Foreskin melanocyte (primary cell): ENCODE measurements at places on chromosomes 5 and 9.

GRCh38 chr5:143662020-143662419, 149.9 kb upstream of the HMHB1 start:
- DNase-seq: no peak

GRCh38 chr5:187042-187431, 4.3 kb upstream of the LRRC14B start:
- DNase-seq: no peak

DNA sequence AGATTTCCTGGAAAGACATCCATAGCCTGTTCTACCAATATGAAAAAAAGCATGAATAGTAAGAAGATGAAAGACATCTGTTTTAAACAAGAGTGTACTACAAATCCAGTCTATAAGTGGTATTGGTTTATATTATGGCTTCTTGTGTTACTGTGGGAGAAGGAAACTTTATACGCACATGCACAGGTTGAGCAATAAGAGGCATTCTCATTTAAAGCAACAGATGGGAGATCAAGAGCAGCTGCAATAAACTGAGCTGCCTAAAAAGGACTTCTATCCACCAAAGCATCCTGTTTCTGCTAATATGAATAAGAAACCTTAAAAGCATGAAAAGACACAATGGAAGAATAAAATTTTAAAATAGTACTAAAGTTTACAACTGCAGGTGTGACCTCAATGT, 8.6 kb upstream of the PCDHB1 start:
- DNase-seq: no peak

DNA sequence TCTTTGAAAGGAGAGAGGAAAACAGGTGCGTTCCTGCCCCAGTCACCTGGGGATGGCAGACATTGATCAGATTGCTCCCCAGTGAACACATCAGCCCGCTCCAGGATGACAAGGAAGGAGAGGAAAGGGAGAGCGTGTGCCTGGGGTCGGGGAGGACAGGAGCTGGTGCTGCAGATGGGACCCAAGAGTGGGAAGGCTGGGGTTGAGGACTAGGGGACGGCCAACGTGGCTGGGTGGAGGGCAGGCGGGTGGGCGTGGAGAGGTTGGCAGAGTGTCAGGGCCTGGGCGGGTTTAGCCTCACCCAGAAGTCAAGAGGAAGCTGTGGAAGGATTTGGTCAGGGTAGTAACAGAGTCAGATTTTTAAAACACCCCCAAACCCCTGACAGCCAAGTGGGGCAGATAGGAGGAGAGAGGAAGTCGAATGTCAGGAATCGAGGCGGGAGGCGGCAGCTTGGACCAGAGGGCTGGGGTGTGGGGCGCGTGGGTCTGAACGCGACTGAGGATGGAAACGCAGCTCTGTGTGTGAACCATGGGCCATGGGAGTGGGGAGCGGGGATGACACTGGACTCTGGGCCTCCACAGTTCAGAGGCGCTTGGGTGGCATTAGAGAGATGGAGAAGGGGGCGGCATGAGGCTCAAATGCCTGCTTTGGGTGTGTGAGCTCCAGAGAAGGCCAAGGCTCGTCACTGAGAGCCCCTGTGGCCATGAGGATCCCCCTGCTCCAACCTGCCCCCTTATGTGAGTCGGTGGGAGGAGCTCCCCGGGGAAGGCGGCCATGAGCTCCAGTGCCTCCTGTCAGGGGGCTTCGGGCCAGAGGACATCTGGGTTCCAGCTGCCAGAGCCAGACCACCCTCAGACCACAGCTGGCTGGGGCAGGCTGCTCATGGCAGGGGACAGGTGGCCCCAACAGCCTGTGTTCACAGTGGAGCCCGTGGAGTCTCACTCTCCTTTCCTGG, 24.6 kb downstream of the LAMC3 start:
- DNase-seq: no peak

GRCh38 chr5:13648822-13649221, 295.7 kb downstream of the DNAH5 start:
- DNase-seq: no peak

- DNase-seq: no peak
Measured at GRCh38 chr5:92637960-92638359, 943.1 kb downstream of the NR2F1-AS1 start.

DNA sequence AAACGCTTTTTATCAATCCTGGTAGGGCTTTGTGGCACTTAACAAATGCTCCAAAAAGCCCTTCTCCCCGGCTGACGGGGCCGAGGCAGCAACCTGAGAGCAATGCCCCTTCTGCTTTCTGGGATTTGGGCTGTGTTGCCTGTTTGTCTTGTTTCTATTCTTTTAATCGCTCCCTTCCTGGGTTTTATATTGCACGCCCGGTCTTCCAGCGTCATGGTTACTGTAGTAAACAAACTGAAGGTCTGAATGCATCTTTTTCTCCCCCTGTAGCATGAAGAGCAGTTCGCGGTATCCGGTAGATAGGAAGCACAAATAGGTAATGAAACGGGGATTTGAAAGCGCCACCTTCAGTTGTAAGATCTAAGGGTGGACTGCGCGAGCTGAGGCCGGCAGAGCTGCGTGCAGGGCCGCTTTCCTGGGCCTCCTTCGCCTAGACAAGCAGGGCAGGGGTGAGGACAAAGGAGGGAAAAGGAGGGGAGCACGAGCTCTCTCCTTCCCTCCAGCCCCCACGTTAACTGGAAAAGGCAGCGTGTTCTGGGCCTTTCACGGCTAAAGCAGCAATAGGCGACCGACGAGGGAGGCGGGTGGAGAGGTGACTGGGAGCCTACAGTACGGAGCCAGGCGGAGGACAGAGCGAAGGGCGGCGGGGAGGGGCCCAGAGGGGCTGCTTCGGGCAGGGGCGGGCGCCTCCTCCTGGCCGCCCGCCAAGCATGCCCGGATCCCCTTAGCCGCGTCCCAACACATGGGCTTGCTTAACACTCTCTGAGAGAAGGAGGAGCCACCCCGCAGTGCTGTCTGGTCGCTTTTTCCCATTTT, 49.3 kb upstream of the ZNF366 start:
- peak; percentile 52 for DNase-seq

- no peak for DNase-seq
Measured at GRCh38 chr5:1925111-1926070, 42.7 kb upstream of the IRX4 start.

GRCh38 chr5:40381676-40382363, 297.9 kb upstream of the PTGER4 start:
- no peak for DNase-seq

- no peak for DNase-seq
Measured at GRCh38 chr5:73447530-73448462, 781 bp downstream of the FOXD1 start.

- DNase-seq: no peak
Measured at GRCh38 chr5:32726086-32726557, 15.0 kb downstream of the NPR3 start.

- peak; percentile 97 for DNase-seq
Measured at GRCh38 chr5:61631438-61631941, 299.4 kb downstream of the ZSWIM6 start.

GRCh38 chr5:168156170-168156569, 135.3 kb upstream of the WWC1 start:
- DNase-seq: no peak

GRCh38 chr5:154406826-154407225, 39.0 kb upstream of the SAP30L start:
- DNase-seq: no peak

GRCh38 chr5:133354323-133355185, 257.8 kb downstream of the FSTL4 start:
- DNase-seq: no peak

GRCh38 chr9:83538890-83539238, 663 bp upstream of the FRMD3 start:
- DNase-seq: no peak

- no peak for DNase-seq
Measured at GRCh38 chr9:91114450-91114849, 247.3 kb downstream of the AUH start.

- no peak for DNase-seq
Measured at GRCh38 chr5:67765697-67766096, 449.9 kb upstream of the PIK3R1 start.

- DNase-seq: no peak
Measured at GRCh38 chr5:74482523-74482922, 158.0 kb downstream of the ENC1 start.

GRCh38 chr5:176144508-176144907, 93.7 kb upstream of the SIMC1 start:
- no peak for DNase-seq

DNA sequence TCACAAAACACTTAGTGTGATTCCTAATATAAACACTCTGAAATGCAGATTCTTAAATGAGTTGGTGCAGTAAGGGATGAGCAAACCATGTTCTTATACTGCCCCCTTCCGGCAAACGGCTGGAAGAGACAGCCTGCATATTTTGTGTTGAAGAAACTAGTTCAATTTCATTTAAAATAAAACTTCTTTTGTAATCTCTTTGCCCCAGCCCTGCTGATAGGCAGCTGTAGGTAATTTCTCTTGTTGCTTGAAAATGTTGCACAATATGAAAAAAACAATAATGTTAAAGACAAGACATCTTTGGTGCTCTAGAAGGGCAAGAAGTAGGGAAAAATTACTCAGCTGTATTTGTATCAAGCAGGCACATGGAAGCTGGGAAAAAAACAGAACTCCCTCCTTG, 89.7 kb upstream of the CCNG1 start:
- DNase-seq: peak; percentile 38

DNA sequence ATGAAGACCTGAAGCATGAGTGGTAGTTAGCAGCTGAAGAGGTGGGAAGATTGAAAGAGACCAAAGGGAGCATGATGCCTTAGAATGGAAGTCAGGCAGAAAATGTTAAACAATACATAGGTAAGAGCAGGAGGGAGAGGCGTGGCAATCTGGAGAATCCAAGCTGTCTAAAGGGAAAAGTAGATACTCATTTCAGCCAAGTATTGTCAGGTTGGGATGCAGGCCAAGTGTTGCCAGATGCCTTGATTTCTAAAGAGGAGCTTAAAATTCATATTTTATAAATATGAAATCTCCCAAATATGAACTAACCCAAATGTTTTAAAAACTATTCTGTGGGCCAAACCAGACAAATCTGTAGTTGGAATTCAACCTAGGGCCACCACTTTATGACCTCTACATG, 4.2 kb downstream of the PAM start:
- DNase-seq: no peak

GRCh38 chr5:79074641-79075040, 5.1 kb downstream of the BHMT2 start:
- no peak for DNase-seq

DNA sequence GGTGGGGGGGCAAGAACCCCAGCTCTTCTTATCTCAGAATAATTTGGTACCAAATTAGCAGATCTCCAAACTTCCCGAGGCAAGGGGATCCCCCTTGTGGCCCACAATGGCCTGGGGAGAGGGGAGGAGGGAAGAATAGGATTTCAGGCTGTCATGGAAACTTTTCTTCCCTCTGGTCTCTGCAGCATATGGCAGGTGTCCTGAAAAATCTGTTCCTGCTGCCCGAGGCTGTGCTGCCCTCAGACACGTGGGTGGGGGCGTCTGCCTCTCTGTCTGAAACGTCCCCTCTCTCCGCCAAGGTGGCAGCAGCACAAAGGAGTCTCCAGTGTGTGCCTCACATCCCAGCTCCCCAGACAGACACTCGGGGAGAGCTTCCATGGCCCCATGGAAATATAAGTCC, 34.0 kb downstream of the CCNJL start:
- DNase-seq: no peak

DNA sequence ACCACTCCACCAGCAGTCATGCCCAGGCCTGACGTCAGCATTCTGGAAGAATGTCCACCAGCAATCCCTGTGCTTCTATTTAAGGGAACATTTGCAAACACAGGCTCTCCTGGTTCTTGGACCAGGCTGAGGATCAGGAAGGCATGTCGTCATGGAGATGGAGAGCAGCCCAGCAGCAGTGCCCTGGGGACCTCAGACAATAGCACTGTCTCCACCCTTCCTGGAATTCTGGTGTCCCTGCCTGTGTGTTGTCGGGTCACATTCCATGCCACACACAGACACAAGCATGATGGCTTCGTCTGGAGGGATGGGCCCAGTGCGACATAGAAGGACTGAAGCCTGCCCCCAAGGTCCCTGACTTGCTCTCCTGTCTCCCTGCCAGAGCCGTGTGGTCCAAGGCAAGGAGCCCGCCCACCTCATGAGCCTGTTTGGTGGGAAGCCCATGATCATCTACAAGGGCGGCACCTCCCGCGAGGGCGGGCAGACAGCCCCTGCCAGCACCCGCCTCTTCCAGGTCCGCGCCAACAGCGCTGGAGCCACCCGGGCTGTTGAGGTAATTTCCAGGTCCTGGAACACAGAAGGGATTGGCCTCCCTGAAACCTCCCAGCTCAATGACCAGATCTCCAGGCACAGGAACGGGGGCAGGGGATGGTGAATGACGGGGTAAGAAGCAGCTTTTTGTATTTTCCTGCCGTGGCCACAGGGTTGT, 43.8 kb downstream of the STOM start:
- DNase-seq: no peak

DNA sequence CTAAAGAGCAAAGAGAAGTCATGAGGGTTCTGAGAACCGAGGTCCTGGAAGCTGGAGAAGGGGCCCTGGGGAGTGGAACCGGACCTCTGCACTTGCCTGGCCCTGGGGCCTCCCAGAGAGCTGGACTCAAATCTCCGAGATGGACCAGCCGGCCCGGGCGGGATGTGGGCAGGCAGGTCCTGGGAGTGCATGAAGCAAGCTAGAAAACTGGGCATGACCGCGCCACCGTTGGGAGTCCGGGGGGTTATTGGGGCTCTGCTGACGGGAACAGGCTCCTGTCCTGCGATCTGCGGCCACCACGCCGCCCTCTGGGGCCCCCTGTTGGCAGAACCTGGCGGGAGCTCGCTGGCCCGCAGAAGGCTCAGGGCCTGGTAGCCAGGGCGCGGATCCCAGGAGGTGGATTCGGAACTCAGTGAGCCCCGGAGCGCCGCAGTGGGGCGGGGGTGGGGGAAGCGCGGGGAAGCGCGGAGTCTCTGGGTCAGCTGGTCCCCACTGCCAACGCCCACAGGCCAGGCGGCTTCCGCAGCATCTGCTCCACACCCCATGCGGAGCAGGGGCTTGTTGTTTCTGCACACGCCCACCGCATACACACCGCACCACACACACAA, 150.6 kb downstream of the ERCC6L2 start:
- no peak for DNase-seq

DNA sequence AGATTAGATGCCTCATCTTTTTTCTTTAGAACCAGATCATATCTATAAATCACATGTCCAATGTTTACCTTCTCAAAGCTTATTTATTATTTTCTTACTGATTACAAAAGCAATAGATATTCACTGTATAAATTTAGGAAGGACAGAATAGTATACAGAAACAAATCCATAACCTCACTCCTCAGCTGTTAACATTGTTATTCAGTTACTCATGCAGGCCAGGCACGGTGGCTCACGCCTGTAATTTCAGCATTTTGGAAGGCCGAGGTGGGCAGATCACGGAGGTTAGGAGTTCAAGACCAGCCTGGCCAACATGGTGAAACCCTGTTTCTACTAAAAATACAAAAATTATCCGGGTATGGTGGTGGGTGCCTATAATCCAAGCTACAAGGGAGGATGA, 15.3 kb downstream of the STOM start:
- DNase-seq: no peak

GRCh38 chr5:167712986-167713585, 578.4 kb upstream of the WWC1 start:
- DNase-seq: no peak

DNA sequence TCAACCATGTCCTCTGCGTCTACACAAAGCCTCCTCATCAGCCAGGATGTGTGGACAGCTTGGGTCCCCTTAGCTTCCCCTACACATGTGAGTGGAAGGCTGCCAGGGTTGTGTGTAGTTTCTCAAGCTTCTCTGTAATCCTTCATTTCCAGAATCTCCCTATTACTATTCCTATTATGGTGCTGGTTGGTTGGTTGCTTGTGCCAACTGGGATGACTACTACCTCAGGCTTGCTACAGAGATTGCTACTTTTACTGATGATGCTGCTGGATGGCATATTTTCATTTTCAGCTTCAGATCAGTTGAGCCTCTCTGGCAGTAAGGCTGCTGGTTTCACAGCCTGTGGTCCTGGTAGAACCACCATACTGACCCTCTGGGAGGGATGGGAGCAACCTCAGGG, 39.9 kb downstream of the ATG10 start:
- no peak for DNase-seq
